ENCODE measurements at places on chromosomes 2 and 18.

- DNase-seq = no peak
Measured at GRCh38 chr18:22558945-22559385, 141.2 kb upstream of the CTAGE1 start.

GRCh38 chr2:128354161-128354560 lies 35.5 kb upstream of the HS6ST1 start:
- no peak for DNase-seq

- no peak for DNase-seq
Measured at GRCh38 chr18:31156821-31157763, 5.6 kb downstream of the DSC1 start.

- DNase-seq = no peak
Measured at GRCh38 chr18:77054288-77054605, 78.3 kb downstream of the MBP start.

DNA sequence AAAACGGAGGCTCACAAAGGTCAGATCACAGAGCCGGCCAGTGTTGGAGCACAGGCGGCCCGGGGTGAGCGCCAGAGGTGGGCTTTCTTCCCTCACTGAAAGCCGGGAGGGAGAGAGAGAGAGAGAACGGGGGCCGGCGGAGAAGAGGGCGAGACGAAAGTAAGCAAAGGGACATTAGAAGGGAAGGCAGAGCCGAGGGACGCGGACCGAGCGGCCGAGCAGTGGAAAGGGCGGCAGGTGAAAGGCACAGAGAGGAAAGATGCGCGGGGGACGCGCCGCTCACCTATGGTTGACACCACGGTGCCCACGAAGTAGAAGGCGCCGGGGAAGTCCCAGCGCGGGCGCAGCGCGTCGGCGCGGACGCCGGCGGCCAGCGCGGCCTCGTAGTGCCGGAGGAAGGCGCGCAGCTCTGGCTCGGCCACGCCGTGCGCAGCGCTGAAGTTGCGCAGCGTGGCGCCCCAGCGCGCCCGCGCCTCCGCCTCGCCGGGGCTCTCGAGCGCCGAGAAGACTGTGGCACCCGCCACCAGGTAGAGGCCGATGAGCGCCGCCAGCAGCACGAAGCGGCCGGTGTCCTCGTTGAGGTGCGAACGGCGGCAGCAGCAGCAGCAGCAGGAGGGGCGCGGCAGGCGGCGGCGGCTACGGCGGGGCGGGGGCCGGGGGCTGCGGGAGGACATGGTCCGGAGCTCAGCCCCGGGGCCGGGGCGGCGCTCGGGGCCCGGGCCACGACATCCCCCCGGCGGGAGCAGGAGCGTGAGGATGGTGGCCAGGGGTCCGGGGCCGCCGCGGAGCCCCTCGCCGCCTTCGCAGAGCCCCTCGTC lies 166.9 kb downstream of the MSH2 start:
- no peak for DNase-seq

GRCh38 chr18:24208270-24209035 lies 69.6 kb downstream of the CABYR start:
- no peak for DNase-seq

- no peak for DNase-seq
Measured at GRCh38 chr2:1045109-1045508, 94.5 kb downstream of the SNTG2 start.

DNA sequence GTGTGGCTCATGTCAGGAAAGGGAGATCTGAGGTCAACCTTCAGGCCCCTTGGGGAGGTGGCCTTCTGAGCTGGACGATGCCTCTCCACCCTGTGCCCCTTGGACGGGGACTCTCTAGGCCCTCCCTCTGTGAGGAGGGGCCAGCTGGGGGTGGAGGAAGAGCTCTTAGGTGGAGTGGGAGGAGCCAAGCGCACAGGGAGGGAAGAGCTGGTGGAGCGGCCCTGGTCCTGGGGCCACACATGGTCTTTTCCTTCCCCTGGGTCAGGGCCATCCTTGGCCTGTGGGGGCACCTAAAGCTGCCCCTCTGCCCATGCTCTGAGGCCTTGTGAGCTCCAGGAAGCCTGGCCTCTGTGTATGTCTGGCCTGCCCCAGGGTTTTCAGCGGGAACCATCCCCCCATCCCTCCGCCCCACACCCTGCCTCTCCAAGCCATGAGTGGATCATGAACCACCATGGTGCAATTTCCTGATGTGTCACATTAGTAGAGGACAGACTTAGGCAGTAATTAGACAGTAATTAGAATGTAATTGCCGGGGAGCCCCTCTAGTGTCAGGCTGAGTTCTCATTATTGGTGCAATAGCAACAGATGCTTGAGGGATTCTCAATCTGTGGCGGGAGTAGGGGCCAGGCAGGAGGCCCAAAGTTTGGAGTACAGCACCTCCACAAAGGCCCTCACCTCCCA lies 63.0 kb downstream of the GLI2 start:
- DNase-seq = no peak

Data from stimulated activated CD4-positive, alpha-beta T cell treated with anti-CD3 and anti-CD28 coated beads, Interleukin-12 subunit alpha, Interleukin-12 subunit beta, amount 100 ng/mL, for 48 hours (primary cell).